ENCODE measurements at places on chromosomes 7 and 10.

DNA sequence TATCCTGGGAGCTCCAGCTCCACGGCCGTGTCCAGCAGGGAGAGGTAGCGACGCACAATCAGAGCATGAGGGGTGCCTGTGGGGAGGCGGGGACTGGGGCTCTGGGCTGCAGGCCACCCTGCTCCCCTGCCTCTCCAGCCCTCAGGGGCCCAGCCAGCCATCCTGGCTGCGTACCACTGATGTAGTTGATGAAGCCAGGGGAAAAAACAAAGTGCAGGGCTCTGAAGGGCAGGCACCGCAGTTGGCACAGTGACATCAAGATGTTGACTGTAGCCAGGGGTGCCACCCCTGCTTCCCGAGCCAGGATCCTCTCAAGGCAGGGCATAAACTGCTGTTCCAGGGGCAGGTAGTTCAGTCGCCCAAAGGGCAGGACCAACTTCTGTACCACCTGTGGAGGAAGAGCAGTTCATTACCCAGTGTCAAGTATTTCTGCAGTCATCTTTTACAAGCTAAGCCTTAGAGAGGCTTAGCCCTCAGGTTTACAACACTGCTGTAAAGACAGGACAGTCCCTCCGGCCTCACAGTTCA, 2.8 kb downstream of the FASTK start:
- no peak for DNase-seq

- DNase-seq, result no peak
Measured at GRCh38 chr10:91312382-91312733, 91.9 kb downstream of the PCGF5 start.

DNA sequence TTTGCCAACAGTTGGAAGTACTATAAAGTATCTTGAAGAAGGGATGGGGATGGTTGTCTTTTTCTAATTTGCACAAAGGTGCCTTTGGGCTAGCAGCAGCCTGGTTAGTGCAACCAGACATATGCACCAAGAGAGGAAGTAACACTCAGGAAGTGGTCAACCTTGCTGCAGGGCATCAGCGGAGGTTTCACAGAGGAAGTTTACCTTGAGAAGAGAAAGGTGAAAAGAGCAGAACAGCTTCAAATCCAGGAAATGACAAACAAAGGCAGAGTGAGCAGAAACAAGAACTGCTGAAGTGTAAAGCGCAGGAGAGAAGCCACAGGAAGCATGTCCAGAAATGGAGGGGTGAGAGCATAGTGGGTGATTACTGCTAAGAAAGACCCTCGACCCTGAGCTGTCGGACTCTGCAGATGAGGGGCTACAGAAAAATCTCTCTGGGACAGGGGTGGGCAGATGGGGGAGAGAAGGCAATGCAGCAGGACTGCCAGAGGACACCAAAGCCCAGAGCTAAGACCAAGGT, 66.9 kb downstream of the STK17A start:
- no peak for DNase-seq

DNA sequence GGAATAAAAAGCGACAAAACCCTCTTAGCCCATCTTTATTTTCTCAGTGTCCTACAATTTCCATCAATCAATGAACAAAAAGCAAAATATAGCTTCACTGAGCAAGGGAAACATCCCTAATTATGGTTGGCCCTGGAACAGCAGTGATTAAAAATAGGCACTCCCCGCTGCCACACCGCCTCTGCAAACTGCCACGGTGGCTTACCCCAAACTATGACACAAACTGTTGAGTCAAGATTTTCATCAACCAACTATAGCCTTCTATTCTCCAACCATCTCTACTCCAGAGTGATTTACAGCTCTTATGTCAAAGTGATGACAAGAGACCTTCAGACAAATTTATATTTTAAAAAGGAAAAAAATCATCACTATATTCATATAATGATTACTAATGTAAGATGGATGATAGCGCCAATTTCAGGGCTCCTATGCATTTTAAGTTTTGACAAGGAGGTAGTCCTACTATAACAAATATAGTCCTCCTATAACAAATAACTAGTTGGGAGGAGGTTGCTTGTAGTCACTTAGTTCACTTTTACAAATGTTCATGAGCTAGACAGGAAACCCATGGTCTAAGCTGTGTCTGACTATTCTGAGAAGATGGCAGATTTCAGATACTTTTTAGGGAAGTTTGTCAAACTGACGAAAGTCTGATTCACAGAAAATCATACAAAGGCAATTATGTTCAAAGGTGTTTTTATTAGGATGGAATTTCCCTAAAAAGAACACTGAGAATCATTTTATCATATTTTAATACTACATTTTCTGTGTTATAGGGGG, 26.3 kb downstream of the DENND11 start:
- no peak for DNase-seq

- DNase-seq, result no peak
Measured at GRCh38 chr10:27578316-27578715, 74.2 kb downstream of the RAB18 start.

- DNase-seq, result no peak
Measured at GRCh38 chr10:121771966-121772365, 155.9 kb downstream of the ATE1 start.

GRCh38 chr10:110664483-110665420, 20.6 kb downstream of the RBM20 start:
- DNase-seq, result no peak

- DNase-seq, result no peak
Measured at GRCh38 chr7:121874298-121874697, 1.3 kb downstream of the PTPRZ1 start.

DNA sequence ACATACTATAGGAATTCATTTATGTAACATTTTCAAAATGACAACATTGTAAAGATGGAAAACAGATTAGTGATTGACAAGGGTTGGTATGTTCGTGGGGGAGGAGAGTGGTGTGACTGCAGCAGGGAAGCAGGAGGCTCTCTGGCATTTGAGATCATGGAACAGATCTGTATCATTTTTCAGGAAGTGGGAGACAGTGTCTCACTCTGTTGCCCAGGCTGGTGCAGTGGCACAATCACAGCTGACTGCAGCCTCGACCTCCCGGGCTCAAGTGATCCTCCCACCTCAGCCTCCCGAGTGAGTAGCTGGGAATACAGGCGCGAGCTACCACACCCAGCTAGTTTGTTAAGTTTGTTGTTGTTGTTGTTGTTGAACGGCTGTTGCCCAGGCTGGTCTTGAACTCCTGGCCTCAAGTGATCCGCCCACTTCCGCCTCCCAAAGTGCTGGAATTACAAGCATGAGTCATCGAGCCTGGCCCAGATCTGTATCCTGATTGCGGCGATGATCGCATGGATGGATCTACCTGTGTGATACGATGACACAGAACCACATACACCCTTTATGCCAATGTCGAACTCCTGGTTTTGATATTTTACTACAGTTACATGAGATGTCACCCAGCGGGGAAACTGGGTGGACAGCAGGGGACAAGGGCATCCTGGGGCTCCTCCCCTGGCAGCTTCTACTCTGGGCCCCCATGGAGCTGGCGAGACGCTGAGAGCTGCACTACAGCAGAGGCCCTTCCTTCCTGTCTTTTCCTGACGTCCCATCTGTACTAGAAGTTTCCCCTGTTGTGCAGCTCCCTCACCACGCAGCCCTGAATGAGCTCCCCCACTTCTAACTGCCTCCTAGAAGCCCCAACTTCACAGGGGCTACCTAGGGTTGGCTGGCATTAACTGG, 12.3 kb upstream of the CYTH3 start:
- DNase-seq, result no peak

DNA sequence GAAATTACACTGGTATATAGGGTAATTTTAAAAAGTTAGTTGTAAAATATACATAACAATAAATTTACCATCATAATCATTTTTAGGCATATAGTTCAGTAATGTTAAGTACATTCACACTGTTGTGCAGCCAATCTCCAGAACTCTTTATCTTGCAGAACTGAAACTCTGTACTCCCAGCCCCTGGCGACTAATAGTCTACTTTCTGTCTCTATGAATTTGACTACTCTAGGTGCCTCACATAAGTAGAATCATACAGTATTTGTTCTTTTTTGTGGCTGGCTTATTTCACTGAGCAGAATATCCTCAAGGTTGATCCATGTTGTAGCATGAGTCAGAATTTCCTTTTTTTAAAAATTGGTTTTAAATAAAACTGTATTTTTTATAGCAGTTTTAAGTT, 41.4 kb downstream of the NRF1 start:
- no peak for DNase-seq

GRCh38 chr7:151045262-151045661, 3.1 kb upstream of the ASIC3 start:
- DNase-seq, result no peak

GRCh38 chr10:103819493-103819892, 35.9 kb downstream of the SH3PXD2A start:
- no peak for DNase-seq

- DNase-seq, result no peak
Measured at GRCh38 chr7:158484801-158485531, 102.7 kb downstream of the PTPRN2 start.

DNA sequence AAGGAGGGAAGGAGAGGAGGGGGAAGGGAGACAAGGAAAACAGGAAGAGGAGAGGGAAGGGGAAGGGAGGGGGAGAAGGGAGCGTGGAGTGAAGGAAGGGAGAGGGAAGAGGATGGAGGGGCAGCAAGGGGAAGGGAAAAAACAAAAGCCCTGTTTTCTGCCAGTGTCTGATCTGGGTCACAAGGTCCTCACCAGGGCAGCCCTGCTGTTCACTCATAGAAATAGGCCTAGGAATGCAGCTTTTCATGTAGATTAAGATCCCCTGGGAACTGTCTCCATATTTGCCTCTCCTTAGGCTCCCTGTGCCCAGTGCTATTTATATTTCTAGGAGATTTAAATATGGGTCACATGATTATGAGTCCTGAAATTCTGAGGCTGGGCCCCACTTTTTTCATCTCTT, 790.7 kb downstream of the TNS3 start:
- DNase-seq, result no peak

- no peak for DNase-seq
Measured at GRCh38 chr7:66529883-66530610, 98.6 kb upstream of the KCTD7 start.

DNA sequence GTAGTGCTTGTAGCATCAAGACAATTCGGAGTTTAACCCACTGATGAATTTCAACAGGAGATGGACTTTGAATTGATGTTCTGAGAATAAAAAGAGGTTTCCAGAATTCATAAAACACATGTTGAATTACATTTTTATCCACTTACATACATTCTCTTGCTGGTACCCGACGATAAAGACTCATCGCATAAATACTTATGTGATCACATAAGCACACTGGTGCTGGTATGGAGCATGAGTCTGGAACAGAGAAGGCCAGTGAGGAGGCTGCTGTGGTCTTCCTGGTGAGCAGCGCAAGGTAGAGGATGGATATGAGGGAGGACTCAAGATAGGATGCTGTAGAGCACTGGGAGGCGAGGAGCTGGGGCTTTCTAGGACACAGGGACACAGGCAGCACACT, 109.0 kb downstream of the RNF216 start:
- DNase-seq, result no peak

- DNase-seq, result no peak
Measured at GRCh38 chr7:91005841-91006240, 258.4 kb upstream of the FZD1 start.

DNA sequence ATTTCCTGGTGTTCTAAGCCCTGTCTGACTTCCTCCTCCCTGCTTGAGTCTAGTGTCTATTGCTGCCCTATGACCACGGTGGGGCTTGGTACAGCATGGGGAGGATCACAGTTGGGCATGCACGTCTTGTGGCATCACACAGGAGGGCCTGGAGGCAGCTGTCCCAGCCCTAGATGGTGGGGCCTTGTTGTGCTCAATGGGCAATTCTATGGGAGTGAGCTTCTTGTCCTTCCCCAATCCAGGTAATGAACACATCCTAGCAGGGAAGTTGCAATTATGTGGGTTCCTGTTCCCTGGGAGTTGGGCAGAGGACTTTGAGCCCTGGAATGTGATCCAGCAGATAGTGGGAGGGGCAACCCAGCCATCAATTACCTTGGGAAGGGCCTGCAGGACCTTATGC, 10.8 kb upstream of the FAM3C start:
- DNase-seq, result no peak

- DNase-seq, result no peak
Measured at GRCh38 chr7:326809-327232, 36.9 kb downstream of the FOXL3 start.

DNA sequence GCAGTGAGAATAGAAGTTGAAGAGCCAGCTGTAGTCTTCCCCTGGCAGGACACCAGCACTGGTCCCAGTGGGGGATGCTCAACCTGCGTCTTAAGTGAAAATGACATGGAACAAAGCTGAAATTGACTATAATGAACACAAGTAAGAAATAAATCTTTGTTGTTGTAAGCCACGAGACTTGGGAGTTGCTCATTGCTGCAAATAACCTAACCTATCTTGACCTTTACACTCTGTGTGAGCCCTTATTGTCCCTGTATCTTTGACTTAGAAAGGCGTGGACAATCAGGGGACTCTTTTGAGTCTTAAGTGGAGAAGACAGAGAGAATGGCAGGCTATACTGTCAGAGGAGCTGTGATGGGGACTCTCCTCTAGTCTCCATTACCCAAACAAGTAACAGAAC, 16.9 kb downstream of the ZC3HAV1L start:
- no peak for DNase-seq

DNA sequence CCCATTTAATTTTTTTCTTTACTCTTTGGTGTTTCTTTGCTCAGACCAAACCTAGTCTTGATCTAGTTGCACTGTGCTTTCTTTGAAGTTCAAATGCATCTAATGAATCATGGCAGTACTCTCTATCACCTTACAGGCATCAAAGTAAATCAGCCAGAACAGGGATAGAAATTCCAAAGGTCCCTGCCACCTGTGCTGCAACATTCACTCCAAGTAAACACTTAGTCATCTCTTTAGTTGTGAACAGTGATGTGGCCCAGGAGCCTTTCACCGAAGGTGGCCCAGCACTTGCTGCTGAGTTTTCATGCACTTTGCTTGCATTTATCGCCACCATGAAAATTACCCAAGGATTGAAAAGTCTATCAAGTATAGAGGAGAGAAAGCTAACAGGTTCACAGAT, 314.1 kb upstream of the ETV1 start:
- no peak for DNase-seq

- DNase-seq, result no peak
Measured at GRCh38 chr10:99540657-99541531, 8.2 kb downstream of the NKX2-3 start.

- no peak for DNase-seq
Measured at GRCh38 chr10:86914734-86915133, 42.7 kb downstream of the MMRN2 start.

- no peak for DNase-seq
Measured at GRCh38 chr7:24741679-24742505, 15.4 kb downstream of the GSDME start.

DNA sequence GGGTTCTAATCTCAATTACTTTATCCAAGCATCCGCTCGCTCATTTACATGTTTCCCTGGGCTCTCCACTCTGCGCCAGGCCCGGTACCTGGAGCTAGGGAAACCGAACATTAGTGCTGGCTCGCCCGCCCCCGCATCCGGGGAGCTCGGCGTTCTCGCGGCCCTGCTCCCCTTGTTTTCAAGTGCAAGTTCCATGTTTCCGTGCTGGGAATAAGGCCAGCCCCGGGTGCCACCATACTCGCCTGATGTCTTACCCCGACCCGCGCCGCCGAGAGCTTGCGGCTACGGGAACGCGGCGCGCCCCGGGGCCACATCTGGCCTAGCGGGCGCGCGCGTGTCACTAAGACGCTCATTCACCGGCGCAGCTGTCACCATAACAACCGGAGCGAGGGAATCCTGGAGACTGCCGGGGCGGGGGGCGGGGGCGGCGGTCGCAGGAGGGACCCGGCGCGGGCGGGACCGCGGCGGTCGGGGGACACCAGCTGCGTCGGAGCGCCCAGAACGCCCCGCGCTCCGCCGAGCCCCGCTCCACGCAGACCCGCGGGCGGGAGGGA, at the start of gene NEURL1:
TSS of gene NEURL1 (plus strand) at position 344 of the 554 bp plus-strand sequence. CDS start 683 bp downstream, outside the sequence.
- DNase-seq, result no peak

All from activated CD4-positive, alpha-beta T cell treated with anti-CD3 and anti-CD28 coated beads, Interleukin-2, amount 50 U/mL, for 4 hours (primary cell).